ENCODE measurements at places on chromosomes 6 and 20.

DNA sequence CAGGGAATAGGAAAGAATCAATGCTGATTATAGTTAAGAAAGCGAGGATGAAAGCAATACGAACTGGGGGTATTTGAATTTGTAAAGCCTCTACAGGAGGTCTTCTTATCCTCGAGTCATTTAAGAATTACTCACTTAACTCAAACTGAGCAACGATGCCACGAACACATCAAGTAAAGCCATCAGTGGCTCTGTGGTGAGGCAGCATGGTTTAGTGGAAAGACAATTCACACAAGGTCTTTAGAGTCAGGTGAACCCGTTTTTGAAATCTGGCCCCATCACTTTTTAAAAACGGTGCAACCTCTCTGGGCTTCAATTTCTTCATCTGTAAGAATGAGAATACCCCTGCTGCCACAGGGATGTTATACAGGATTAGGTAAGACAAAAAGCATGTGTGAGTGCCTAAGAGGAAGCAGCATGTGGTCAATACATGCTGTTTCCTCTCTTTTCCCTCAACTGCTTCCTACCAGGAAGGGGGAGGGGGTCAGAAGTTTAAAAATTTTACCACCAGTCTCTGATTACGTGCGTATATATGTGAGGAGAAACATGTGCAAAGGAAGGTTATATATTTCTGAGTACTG, 162.0 kb downstream of the BTBD9 start:
- ATAC-seq = no peak

DNA sequence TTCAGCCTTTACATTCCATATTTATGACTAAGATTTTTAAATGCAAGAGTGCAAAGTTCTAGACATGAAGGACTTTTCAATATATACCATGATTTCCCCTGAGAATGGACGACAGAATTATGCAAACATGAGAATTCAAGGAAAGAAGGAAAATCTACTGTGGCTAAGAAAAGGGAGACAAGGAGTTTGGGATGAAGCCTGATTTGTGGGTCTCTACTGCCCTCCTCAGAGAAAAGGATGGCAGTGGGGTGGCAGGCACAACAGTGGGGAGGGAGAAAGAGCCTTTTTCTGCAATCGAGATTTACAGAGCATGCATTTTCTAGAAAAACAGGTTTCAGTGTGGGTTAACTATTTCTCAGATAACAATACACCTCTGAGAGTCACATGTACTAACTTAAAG, 466.9 kb upstream of the NRSN1 start:
- no peak for ATAC-seq

- ATAC-seq = no peak
Measured at GRCh38 chr6:34947561-34947960, 58.5 kb downstream of the ANKS1A start.

GRCh38 chr20:11277170-11277569, 603.4 kb upstream of the JAG1 start:
- no peak for ATAC-seq

DNA sequence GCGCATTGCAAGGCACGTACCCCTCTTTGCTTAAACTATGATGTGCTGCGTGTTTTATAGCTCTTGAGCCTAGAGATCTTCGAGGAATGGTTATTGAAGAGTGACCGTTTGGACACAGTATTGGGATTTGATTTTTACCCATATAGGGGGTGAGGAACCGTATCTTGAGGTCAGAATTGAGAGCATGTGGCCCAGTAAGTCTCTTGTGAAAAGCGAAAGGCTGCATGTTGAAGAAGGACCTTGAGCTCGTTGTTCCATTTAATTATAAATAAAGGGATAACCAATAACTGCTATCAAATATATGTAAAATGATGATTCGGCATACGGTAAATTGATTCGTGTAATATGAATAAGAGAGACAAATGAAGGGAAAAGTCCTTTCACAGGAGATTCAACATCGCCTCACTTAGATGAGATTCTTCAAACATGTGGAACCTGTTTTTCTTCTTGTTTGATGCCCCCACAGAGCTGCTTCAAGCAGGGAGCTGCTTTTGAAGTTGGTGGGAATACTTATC, 66.6 kb downstream of the AKAP12 start:
- ATAC-seq = no peak

Measured in motor neuron (in vitro differentiated cells).